Stimulated activated CD4-positive, alpha-beta T cell treated with anti-CD3 and anti-CD28 coated beads, TNF-alpha, amount 100 ng/mL, for 4 hours (primary cell): ENCODE measurements at places on chromosomes 4 and X.

GRCh38 chr4:152820073-152820472 lies 40.3 kb downstream of the ARFIP1 start:
- no peak for DNase-seq

- DNase-seq: no peak
Measured at GRCh38 chrX:135484641-135485289, 35.7 kb upstream of the INTS6L start.

DNA sequence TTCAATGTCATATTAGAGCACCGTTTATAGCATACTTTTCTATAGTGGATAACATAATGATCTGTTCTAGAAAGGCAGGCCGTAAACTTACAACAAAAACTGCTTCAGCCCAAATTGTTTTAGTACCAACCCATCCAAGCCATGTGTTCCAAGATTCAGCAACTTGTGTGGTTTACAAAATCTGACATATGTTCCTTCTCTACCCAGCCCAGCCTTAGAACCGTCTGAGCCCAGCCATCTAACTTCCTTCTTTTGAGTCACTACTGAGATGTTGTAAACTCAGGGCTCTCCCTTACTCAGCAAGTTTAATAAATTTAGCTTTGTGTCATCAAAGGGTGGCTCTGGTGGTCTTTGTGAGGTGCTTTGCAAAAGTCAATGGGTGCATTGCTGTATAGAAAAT lies 32.4 kb upstream of the REPS2 start:
- no peak for DNase-seq

GRCh38 chrX:96705905-96706304 lies 21.3 kb downstream of the DIAPH2 start:
- DNase-seq: no peak

DNA sequence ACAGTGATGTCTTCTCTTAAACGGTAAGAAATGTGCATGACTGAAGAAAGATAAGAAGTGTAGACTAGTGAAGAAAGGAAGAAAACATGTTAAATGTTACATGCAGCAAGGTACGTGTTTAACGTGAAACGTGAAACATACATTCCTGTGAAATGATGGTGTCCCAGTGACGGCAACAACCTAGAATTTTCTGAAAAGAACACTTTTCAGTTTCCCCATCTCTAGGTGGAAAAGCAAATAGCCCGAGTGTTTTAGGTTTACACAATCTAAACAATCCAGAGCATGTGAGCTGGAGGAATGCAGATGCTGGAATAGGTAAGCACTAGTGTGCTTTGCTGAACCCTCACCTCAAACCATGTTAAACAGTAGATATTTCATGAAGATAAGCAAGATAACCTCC lies 60.7 kb downstream of the CLNK start:
- DNase-seq: no peak

DNA sequence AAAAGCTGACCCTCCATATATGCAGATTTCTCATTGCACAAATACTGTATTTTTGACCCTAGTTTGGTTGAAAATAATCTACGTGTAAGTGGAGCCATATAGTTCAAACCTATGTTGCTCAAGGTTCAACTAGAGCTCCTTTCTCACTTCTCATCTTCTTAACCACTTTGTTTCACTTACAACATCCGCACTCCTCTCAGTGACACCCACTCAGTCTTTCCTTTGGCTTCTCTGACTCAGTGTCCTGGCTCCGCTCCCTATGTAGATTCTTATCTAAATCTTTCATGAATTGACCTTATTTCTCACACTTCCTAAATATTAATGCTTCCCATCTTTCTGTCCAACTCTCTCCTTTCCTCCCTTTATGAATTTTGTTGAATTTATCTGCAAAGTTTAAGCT lies 32.9 kb upstream of the DKK2 start:
- DNase-seq: no peak

DNA sequence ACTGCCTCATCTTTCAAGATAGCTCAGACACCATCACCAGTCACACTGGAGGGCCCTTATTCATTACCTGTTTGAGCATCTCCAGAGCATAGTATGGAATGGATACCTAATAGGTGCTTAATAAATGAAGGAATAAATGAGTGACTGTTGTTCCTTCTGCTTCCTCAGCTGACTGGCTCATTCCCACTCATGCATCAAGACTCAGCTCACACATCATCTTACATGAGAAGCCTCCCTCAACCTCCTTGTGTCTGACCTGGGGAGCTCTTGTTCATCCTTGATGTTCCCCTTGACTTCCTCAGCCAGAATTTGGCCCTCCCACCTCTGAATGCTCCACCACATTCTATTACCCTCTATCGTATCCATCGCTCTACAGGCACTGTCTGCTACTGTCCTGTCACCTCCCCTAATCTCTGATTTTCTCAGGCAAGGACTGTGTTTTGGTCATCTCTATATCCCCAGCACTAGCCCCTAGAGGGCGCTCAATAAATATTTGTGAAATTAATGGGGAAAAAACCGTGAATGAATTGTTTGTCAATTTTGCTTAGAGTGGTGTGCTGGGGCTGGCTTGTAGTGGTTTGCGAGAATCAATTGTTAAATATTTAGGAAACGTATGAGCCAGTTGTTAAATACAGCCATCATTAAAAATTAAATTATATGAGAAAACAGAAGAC lies 88.3 kb downstream of the NHSL2 start:
- DNase-seq: peak; percentile 22
